ENCODE measurements at places on chromosomes 16 and 17. TPM values are rescaled to one million over a fixed set of nuclear protein-coding genes. Genes with fewer than 3 reads are reported as not detected.

- DNase-seq: no peak
These were observed 228.7 kb downstream of the SOX9 start for GRCh38 chr17:72349491-72349995.

GRCh38 chr16:28210264-28210663 lies 1.5 kb downstream of the XPO6 start:
- no peak for DNase-seq

Gene KRT39
- not detected for total RNA-seq

Gene SNAI3
- total RNA-seq: 3.1 TPM

- peak; percentile 67 for DNase-seq
These were observed 742 bp downstream of the PFN1 start for GRCh38 chr17:4947411-4948165.

DNA sequence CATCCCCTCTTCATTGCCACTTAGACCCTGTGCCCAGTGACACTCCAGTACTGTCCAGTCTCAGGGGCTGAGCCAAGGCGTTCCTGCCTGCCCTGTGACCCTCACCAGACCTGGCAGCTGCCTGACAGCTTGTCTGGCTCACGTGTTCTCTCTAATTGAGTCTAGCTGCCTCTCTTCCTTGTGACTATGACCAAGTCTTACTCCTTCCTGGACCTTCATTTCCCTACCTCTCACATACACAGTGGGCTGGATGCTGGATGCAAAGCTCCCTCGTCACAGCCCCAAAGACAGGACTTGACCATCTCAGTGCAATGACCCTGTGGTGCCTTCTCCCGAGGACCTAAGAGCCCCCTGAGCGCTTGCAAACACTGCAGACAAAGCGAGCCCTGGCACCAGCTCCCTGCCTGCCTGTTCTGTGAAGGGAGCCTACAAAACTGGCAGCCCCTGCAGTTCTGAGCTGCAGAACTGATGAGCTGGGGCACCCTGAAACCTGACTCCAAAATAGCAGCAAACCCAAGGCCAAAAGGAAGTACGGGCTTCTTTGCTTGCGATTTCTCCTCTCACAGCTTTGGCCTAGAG lies 1.7 kb downstream of the DEXI start:
- DNase-seq: no peak

DNA sequence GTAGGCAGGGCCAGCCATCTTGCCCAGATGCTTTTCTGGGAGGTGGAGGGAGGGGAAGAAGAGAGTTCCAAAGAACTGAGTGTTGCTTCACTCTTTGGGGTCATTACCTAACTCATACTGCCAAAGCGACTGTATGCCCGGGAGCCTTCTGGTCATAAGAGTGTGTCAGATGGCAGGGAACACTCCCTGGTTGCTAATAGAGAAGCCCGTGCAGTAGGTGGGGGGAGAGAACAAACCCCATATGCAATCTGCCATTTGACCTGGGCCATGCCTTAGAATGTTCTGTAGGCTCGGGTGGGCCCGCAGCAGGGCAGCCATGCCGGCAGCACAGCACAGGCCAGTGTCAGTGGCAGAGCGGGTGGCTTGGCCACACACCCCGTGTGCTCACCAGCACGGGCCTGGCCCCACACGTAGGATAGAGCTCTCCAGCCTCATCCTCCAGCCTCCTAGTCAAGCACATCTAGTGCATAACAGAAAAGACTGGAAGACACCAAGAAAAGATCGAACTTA lies 120.5 kb downstream of the SOCS1 start:
- no peak for DNase-seq

DNA sequence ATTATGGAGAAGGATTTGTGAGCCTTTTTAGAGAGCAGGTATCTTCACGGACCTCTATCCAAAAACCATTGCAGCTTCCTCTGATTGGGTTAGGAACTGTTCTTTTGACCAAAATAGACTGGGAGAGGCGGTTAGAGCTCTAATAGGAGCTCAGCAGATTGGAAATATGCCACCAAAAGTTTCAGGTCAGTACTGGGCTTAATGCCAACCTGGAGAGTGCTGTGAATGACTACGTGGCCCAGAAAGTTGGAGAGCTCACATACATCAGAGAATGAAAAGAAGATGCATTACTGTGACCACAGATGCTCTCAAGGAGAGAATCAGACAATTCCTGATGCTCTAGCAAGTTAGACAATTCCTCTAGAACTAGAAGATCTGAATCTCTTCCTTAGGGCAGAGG lies 86.5 kb downstream of the ABCA8 start:
- no peak for DNase-seq

GRCh38 chr17:39928858-39929645 lies 1.5 kb downstream of the LRRC3C start:
- DNase-seq: no peak

All from left ventricle myocardium inferior (tissue), 1 donor.